ENCODE measurements at places on chromosomes 16 and 17.
A peak's percentile ranks its signal among the peaks of the same experiment; 100 is the strongest.

GRCh38 chr17:55281649-55282378 lies 17.1 kb downstream of the HLF start:
- no peak for DNase-seq

DNA sequence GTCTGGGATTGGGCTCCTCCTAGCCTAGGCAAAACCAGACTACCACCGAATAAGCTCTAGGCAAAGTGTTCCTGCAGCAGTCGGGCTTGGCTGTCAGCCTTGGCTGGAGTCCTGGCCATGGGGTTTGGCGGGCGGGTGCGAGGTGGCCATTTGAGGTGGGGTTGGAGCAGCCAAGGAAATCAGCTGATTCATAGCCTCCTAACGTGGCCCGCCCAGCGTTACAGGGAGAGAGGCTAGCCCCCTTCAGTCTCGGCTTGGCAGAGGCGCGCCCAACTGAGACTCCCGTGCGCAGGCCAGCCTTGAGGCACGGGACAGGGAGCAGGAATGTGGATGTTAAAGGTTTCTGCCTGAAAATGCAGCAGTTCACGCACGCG lies 1.9 kb downstream of the PMP22 start:
- peak; percentile 14 for DNase-seq

- no peak for DNase-seq
Measured at GRCh38 chr16:86781046-86781445, 202.7 kb downstream of the FOXL1 start.

- DNase-seq, result no peak
Measured at GRCh38 chr17:75237100-75238014, 24.0 kb downstream of the GGA3 start.
